Stimulated activated CD8-positive, alpha-beta memory T cell treated with anti-CD3 and anti-CD28 coated beads, Interleukin-7, amount 100 ng/mL, for 24 hours (primary cell): ENCODE measurements at places on chromosomes 1 and 21.

DNA sequence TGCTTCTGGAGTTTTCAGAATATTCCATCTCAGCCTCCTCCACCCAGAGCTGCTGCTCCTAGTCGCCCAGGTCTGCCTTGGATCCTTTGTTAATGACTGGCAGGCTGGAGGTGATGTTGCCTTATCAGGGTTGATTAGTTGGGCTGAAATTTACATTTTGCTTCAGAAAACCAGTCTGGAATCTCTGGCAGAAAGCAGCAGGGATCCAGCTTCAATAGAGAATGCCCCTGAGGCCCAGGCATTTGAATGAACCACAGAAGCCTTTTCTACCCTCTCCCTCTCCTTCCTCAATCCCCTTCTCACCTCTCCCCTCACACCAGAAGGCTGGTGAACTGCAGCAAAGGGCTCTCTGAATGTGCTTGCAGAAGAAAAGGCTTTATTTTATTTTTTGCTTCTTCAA, 83.2 kb downstream of the PLXNA2 start:
- DNase-seq = no peak

DNA sequence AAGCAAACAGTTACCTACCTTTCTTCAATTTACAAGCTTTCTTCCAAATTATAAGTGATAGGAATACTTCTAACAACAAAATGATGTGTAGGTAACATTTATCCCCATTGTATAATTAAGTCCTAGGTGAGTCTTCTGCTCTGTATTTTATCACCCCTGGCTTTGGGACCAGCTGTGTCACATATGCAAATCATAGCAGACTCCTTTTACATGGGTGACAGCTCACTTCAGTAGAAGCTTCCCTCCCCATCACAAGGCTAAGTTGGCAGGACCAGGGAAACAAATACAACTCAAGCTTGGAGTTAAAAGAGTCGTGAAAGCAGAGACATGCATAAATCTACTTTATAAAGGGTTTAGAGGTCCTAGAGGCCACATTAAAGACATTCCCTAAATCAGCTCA, 121.1 kb upstream of the RUNX1 start:
- DNase-seq = no peak

DNA sequence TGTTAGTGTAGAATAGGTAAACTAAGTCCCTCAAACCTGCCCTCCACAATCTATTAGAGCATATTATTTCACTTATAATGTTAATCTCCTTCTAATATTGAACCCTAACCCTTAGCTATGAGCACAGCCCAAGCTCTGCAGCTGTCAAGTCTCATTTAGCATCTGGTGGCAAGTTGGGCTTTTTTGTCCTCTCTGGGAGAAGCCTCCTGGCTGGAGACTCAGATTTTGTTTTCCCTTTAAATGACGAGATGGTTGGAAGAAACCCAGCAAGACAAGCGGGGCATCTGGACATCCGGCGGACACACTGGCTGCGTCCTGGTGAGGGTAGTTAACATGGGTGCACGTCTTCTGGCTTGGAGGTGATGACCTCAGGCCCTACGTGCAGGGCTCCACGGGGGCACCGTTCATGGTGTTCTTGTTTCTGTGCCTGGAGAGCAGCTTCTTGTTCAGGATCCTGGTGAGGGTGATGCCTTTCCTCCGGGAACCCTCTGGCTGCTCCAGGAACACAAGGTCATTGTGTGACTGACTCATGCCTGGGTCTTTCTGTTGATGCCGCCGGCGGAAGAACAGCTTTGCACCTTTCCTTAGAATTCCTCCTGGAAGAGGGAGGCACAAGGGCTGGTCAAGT, 9.7 kb upstream of the PRDM15 start:
- no peak for DNase-seq

DNA sequence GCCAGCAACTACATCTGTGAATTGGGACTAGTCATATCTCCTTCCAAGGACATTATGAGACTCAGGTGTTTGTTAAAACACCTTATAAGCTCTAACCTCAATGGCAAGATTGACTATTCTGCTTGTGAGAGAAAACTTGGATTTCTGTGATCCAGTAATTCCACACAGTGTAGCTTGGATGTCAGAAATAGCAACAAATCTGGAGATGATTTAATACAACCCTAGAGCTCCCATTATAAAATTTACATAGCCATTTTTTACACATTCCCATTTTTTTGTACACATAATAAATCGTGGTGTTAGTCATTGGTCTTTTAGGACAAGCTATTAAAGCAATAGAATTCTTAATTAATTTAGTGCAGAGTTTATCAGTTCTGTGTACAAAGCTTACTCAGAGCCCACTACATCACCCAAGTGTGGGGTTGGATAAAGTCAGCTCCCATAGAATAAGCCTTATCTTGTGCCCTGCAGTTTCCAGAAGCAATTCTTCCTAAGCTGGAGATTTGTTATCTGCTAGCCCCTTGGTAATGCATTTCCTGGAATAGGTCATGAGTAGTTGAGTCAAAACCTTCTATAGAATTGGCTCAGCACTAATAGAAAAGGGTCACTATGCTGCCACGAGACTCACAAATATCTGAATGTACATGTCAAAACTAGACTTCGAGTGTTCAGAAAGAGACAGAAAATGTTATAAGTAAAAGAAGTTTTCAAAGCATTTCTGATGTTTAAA, 434.0 kb upstream of the RUNX1 start:
- no peak for DNase-seq

- DNase-seq = no peak
Observed at GRCh38 chr1:21673277-21673780, 4.2 kb upstream of the RAP1GAP start.

- DNase-seq = no peak
Observed at GRCh38 chr1:18879791-18880309, 20.4 kb upstream of the TAS1R2 start.
